ENCODE measurements at places on chromosomes 7 and 10.

GRCh38 chr7:130903358-130903974 is 169.5 kb upstream of the KLF14 start:
- DNase-seq: no peak

- peak; percentile 51 for DNase-seq
Measured at GRCh38 chr10:55979203-55979602, 381.9 kb downstream of the ZWINT start.

- no peak for DNase-seq
Measured at GRCh38 chr7:68484731-68485130, 1113.5 kb upstream of the AUTS2 start.

DNA sequence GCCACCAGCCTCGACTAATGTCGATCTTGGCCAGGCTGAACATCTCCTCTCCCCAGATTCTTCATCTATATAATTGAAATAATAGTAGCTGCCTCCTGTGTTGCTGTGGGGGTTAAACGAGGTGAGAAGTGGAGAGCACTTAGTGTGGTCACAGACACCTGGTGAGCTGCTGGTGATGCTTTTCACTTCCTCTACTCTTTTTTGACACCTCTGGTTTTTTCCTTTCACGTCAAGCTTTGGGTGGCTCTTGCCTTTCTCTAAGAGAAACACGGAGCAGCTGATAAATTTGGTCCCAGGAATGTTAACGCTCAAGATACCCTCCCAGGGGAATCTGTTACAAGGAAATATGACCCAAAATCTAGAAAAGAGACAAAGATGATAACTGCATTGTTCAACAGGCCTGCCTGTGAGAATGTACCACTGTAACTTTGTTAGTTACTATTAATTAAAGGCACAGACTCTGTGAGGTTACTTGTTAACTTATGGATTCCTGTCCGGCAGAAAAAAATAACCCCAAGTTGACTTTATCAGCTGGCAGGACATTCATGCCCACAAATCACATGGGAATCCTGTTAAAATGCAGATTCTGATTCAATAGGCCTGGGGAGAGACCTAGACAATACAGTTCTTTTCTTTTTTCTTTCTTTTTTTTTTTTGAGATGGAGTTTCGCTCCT is 9.5 kb upstream of the NPFFR1 start:
- no peak for DNase-seq

DNA sequence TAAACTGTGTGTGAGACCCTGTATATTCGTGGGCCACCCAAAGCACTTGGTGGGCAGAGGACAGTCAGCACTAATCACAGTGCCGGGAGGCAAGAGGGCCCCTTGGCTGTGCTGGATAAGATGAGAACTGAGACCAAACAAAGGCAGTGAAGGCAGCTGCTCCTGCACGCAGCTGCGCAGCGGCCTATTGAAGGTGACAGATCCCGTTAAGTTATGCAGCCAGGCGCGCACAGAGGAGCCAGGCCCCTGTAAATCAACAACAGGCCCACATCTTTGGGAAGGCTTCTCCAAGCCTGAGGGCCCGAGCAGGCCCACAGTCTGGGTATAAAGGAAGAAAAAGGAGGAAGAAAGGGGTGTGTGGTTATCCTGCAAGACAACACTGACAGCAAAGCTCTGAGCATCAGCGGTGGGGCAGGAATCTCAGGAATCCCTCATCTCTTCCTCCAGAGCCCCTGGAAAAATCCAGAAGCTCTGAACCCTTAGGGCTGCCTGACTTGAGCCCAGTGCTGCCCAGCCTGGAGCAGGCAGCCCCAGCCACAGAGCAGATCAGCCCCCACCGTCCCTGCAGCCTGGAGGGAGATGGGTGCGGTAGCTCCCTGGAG is 154.2 kb downstream of the ARHGAP12 start:
- no peak for DNase-seq

GRCh38 chr10:113329121-113329596 is 223.7 kb upstream of the HABP2 start:
- DNase-seq: no peak

- DNase-seq: peak; percentile 22
Measured at GRCh38 chr10:113390896-113391295, 162.0 kb upstream of the HABP2 start.

DNA sequence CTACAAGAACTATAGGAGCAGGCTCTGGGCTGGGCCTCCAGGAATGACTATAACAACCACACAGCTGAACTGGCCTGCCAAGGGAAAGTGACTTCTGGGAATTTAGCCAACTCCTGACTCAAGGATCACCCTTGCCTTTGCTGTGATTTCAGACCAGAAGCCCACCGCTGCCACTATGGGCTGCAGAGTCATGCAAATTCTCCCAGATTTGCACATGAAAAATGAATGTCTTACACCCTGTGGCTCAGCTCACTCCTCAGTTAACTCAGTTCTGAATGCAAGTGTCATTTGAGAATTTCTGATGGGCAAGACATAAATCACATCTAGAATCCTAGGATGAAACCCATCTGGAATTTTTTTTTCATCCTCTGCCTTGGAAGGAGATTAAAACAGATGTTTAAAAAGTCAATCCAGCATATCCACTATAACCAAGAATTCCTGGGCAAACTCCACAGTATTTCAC is 186.5 kb upstream of the BET1 start:
- DNase-seq: no peak

DNA sequence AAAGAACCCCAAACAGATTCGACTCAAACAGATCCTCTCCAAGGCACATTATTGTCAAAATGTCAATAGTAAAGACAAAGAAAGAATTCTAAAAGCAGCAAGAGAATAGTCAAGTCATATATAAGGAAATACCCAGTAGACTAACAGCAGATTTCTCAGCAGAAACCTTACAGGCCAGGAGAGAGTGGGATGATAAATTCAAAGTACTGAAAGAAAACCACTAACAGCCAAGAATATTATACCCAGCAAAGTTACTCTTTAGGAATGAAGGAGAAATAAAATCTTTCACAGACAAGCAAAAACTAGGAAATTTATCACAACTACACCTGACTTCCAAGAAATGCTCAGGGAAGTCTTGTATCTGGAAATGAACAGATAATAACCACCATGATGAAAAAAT is 38.2 kb downstream of the ANXA8 start:
- no peak for DNase-seq

- DNase-seq: no peak
Measured at GRCh38 chr10:13608246-13608853, 21.6 kb downstream of the PRPF18 start.

DNA sequence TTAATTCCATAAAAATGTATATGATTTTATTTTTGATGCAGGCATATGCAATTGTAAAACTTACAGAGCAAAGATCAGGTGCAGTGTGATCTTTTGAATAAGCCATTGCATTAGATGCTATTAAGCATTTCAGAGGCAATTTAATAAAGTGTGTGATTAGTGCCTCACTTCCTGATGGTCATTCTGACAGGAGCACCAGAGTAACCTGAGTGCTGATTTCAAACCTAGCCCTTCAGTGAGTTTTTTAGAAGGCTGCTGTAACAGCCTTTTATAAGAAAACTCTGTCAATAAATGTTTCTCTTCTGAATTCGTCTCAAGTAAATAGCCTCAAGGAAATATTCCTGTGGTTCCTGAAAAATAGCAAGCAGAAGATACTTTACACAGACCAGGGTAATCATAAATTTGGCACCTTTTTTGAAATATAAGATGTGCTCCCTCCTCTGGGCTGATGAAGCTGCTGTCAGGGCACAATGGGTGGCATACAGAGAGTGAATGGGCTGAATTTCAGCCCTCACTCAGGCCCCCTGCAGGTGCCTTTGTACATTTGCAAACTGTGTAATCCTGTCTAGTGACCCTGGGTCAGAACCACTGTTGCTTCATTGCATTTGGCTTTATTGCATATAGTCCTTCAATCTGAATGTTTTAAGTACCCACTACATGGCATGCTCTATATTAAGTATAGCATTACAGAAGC is 193.7 kb upstream of the CSTF2T start:
- peak; percentile 20 for DNase-seq

GRCh38 chr10:80292607-80293239 is 3.3 kb upstream of the MAT1A start:
- no peak for DNase-seq

DNA sequence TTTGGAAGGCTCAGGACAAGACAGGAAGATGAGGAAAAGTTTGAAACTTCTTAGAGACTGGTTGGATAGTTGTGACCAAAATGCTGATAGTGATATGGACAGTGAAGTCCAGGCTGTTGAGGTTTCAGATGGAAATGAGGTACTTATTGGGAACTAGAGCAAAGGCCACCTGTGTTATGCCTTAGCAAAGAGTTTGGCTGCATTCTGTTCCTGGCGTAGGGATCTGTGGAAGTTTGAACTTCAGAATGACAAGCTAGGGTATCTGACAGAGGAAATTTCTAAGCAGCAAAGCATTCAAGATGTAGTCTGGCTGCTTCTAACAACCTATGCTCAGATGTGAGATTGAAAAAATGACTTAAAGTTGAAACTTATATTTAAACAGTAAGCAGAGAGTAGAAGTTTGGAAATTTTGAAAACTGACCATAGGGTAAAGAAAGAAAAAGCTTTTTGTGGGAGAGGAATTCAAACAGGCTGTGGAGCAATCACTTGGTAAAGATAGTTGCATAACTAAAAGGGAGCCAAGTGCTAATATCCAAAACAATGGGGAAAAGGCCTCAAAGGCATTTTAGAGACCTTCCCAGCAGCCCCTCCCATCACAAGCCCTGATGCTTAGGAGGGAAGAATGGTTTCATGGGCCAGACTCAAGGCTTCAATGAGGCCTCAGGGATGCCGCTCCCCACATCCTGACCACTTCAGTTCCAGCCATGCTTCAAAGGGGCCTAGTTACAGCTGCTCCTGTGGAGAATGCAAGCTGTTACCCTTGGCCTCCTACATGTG is 415.1 kb downstream of the INHBA start:
- DNase-seq: peak; percentile 94

DNA sequence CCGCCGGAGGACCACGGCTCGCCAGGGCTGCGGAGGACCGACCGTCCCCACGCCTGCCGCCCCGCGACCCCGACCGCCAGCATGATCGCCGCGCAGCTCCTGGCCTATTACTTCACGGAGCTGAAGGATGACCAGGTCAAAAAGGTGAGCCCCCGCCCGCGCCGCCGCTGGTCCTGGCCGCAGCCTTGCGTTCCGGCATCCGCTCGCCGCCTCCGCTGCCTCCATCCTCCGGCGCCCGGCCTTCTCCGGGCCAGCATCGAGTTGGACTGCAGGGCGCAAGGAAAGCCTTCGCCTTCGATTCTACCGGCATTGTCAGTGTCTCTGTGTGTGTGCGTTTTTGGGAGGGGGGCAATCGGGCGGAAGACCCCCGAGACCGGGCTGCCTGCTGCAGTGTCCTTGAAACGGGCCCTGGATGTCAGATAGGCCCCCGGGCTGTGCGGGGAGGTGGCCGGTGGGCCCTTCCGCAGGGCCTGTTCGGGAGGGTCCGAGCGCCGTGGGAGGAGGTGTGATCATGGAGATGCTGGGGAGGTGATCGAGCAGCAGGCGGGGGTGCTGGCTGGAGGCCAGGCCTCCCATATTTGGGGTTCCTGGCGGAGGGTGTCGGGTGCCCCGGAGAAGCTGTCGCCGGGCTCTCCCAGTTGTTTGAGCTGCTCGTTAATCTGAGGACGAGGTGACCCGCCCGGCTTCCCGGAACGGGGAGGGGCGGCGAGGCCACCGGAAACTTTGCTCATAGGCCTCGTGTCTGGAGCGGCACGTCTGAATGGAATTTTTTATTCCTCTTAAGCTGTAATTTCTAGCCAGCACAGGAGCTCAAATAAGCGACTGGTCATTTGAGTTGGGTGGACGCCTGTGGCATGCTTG is 40.8 kb downstream of the HK1 start:
- no peak for DNase-seq

GRCh38 chr7:141369422-141369821 is 181.8 kb upstream of the AGK start:
- no peak for DNase-seq

- no peak for DNase-seq
Measured at GRCh38 chr10:770975-771374, 81.5 kb upstream of the DIP2C start.

DNA sequence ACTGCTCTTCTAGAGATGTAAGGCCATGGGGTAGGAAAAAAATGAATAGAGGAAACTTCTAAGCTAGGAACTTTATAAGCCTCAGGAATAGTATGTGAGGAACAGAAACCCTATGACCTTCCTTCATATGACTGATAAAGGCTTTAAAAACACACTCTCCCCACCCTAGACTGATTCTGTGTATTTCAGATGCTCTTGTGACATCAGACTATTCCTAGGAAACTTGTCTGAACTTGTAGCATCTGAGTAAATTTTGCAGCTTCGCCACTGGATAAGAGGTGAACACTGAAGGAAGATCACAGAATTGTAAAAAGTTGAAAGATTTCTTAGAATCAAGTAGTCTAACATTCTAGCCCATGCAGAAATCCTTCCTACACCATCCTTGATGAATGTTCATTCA is 31.0 kb upstream of the CBLL1 start:
- DNase-seq: no peak

DNA sequence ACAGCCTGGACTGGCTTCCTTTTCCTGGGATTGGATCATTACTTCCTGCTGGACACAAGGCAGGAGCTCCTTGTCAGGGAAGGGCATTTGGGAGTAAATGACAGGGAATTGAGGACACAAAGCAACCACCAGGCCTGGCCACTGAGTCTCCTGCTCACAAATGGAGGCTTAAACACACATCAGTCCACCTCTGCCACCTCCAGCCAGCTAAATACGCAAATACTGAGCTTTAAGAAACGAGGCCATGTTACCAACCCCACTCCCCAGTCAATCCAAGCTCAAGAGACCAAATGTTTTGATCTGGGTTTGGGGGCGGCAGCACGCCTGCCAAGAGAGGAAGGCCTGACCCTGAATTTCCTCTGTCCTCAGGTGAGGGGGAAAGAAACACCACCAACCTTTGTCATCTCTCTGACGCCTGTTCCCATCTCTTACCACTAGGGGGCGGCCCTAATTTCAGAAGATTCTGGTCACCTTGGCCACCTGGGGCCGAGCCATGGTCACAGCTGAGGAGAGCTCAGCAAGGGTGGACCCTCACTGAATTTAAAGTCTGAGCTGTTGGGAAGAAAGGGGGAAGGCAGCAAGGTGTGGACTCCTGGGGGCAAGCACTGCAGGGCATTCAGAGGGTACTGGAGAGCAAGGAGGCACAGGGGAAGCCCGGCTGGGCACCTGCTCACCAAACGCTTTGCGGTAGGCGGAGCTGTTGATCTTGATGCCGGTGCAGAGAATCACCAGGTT is 16.5 kb downstream of the AIFM2 start:
- peak; percentile 18 for DNase-seq

Measured in NT2/D1 (cell line).